Heart left ventricle (tissue), 16 donors: ENCODE measurements at places on chromosomes 4 and X.

GRCh38 chrX:93591398-93591797 is 82.0 kb downstream of the NAP1L3 start:
- no peak for DNase-seq

DNA sequence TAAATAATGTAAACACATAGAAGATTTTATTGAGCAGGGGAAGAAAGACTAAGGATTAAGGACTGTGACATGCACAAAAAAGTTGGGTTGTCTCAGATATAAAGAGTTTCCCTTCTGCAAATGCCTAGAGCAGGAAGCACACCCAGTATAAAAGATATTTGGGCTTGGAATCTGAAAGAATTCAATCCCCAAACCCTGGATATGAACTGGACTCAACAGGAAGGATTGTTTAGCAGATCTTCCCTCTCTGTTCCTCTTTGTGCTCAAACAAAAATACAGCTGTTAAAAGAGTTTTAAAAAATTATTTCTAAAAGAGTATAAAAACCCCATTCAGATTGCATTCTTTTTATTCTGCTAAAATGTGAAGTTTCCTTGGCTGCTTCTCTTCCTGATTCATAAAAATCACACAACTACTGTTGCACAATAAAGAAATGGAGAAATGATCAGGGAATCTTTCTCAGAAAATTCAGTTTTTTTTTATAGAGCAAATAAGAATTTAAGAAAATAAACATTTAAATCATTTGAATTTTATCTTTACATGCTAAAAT is 71.4 kb downstream of the PDLIM5 start:
- DNase-seq: no peak

DNA sequence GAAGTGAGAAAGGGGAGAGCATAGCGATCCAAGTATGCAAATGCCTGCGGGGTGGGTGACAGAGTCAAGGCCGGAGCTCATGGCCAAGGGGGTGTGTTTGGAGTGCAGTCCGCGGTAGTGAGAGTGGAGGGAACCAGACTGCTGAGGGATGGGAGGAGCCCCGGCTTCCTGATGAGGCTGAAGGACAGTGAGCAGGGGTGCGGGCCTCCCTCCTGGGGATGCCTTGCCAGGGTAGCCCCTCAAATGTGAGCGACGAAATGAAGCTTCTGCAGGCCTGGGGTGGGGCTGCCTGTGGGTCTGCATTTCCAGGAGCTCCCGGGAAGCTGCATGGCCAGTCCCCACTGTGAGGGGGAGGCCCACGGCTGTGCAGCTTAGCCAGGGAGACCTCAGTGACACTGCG is 45.0 kb downstream of the PSAPL1 start:
- DNase-seq: peak; percentile 37

DNA sequence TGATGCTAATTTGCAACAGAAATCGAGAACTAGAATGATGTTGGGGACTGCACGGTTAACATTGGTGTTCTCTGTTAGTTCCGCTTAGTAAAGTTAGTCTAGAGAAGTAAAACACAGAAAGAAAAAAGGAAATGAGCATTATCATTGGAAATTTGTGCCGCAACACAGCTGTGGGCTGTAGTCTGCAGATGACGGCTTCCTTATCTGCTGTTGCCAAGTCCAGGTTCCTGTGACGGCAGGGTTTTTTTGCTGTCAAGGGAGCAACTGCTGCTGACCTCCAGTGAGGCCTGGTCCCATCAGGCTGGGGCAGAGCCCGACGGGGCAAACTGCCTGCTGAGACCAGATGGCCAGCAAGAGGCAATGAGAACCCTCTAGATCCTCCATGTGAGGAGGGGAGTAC is 38.9 kb upstream of the PHEX start:
- DNase-seq: no peak

GRCh38 chr4:24219209-24219608 is 329.4 kb upstream of the PPARGC1A start:
- DNase-seq: no peak

DNA sequence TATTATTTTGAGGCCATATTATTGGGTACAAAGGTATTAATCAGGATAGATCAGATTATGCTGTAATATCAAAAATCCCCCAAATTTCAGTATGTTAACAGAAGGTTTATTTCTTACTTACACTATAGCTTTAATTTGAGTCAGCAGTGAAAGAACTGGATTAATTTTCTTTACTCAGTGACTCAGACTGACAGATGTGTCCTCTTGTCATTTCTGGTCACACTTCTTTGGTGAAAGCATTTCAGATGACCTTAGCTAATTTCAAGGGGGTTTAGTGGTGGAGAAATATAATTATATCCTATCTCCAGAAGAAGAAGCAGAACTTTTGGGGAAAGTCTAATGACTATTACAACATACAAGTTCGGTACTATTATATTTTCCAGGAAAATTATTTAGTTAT is 12.4 kb downstream of the DDIT4L start:
- no peak for DNase-seq

DNA sequence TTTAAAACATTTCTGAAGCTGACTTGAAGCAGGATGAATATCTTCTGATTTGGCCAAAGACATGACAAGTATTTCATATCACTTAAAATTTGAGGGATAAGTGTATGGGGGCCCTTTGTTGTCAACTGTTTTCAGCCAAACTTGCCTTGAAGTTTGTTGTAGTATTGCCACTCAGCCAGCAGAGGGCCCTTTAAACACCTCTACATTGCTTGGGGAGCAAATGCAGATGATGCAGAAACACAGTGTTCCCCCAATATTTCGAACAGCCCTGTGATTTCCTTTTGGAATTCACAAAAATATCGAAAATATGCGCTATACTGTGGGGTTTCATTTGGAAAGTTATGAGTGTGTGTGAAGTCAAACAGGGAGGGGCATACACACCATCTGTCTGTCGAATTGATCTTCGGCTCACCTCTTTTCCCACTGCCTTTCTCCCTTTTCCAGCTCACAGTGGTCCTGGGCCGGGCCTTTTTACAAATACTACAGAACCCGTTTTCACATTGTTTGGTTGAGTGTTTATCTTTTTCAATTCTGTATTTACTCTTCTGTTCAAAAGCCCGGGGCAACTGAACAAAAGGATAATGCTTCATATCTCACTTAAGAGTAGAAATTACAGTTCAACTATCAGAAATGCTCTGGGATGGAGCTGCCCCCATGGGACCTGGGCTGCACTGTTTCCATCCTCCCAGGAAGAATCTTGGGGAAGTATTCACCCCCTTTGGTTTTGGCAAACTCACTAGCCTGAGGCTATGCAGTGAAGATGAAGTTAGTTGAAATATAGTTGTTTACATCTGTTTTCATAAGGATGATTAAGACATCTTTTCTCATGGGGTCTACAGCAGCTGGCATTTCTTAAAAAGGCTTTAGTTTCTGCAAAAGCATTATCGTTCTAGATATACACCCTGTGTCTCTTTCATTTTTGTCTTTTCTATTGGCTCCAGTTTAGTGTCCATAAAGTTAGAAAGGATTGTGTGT is 137.6 kb downstream of the EGF start:
- no peak for DNase-seq

- DNase-seq: no peak
These were observed 122.3 kb downstream of the RS1 start for GRCh38 chrX:18549643-18550042.

DNA sequence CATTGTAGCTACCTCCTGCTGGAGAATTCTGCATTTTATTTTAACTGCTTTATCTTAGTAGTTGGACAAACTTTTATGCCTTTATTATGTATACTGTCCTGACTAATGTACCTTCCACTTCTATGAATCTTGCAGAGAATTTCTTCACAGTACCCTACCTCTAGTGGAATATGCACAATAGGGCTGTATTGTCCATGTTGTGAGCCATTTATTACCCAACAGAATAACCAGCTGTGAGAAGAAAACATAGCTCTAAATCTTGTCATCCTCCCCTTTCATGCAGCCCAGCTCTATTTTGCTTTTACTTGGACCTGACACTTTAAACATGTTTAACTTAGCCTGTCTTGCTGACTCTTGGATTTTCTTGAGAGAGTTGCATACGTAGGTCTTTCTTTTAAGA is 56.2 kb downstream of the MCUB start:
- DNase-seq: no peak

DNA sequence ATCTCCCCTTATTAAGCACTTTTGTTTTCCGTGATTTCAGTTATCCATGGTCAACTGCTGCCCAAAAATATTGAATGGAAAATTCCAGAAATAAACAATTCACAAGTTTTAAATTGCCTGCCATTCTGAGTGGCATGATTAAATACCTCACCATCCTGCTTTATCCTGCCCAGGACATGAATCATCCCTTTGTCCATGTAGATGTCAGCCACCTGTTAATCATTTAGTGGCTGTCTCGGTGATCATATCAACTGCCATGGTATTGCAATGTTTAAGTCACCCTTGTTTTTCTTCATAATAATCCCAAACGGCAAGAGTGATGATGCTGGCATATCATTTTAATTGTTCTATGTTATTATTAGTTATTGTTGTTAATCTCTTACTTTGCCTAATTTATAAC is 79.8 kb upstream of the LHFPL1 start:
- no peak for DNase-seq

- DNase-seq: no peak
These were observed 15.3 kb downstream of the GRIA3 start for GRCh38 chrX:123199338-123199737.

DNA sequence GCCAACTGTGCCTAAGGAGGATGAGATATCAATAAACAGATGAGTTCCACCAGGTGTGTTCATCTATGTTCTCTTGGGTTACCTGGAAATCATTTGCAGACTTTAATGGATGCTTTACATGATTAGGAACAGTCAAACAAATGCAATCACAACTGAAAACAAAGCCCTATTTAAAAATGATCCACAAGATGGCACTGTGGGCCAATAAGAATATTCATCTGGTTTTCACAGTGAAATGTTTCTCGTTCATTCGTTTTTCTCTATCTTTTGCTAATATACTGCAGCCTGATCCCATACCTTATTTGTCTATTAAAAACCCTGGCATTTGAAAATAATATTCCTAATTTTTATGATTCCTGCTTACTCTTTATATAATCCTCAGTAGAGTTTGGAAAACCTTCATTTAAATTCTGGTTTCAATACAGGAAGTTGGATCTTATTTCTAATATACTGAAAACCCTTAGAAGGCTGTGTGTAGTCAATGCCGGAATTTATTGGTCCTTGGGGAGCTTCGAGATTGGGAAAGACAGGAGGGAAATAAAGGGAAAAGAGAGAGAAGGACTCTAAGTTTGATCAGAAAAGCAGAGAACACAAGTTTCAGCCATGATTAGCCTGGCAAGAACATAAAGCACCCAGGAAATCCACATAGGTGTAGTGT is 63.8 kb upstream of the TAPT1 start:
- no peak for DNase-seq

GRCh38 chrX:152637649-152638442 is at the start of gene GABRQ:
Gene GABRQ, plus strand, starts transcription at chrX:152637895. Its CDS starts 308 bp downstream, at chrX:152638203.
- no peak for DNase-seq

DNA sequence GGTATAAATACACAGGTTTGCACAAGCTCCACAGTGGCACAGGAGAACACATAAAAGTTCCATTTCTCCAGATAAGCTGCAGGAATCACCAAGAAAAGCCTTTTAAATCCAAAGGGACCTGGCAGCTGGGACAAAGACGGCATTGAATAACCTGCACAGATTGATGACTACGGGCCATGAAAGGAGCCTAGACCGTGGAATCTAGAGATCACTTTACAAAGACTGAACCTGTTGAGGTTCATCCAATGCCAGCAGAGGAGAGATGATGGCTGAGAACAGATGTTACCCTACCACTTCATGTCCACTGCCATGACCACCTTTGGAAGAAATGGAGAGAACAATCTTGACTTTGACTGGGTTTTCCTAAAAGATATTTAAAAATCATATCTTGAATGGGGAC is 88.7 kb downstream of the PRSS12 start:
- DNase-seq: no peak

DNA sequence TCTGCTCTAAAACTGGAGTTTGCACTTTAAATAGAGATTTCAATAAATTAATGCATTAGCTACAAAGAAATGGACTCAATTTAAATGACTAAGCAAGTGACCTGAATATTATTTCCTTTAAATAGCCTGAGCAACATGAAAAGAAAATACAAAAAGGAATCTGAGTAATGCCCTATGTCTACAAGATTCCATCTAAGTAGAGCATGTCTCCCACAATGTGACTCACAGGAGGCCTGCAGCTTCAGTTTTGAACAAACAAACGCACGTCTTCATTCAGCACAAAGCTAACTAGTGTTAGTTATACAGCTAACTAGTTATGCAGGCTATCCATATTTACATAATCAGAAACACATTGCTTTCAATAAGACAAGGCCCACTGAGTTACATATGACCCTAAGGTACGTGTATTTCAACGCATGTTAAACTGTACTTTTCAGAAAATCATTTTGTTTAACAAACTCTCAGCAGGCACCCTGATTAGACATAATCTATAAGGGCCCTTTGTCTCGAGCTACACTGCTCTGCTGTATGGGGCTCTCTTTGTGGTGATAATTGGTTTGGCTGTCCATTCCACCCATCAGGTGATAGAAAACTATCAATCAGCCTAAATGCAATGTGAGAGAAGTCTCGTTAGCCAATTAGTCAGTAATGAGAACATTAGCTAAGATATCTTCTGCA is 116.5 kb downstream of the MAML3 start:
- no peak for DNase-seq

DNA sequence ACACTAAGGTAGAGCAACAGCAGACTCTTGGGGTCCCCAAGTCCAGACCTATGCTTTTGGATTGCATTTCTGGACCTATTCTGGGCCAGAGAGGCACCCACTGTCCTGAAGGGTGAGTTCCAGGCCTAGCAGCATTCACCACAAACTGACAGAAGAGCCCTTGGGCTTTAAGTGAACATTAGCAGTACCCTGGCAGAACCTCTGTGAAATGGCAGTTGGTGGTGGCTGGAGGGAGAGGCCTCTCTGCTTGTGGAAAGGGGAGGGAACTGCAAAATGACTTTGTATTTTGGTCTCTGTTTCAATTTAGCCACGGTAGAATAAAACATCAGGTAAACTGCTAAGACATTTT is 1211.9 kb downstream of the PCDH18 start:
- DNase-seq: no peak

GRCh38 chrX:100494646-100495370 is 84.7 kb upstream of the PCDH19 start:
- no peak for DNase-seq

GRCh38 chrX:149715468-149715867 is 3.6 kb downstream of the MAGEA11 start:
- no peak for DNase-seq

- peak; percentile 89 for DNase-seq
These were observed 36.3 kb downstream of the HTT-AS start for GRCh38 chr4:3037957-3038461.

- DNase-seq: no peak
These were observed 238.1 kb downstream of the SPOCK3 start for GRCh38 chr4:166996216-166996615.
